ENCODE measurements at places on chromosomes 3 and 15.

- peak; percentile 83 for DNase-seq
These were observed 39.7 kb upstream of the PYGO1 start for GRCh38 chr15:55627730-55628368.

DNA sequence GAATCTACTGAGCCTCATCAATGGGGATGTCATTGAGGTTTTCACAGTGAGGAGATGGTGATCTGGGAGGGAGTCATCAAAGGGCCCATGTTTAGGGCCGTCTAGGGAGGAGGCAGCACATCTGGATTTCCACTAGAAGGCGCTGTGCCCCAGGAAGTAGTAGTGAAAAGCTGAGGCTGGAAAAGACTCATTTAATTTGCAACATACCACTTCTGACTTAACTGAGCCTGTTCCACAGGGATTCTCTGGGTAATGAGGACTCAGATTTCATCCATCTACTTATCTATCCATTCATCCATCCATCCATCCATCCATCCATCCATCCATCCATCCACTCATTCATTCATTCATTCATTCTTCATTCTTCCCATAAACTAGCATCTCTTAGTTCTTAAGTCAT, 17.4 kb upstream of the SHF start:
- peak; percentile 65 for DNase-seq

DNA sequence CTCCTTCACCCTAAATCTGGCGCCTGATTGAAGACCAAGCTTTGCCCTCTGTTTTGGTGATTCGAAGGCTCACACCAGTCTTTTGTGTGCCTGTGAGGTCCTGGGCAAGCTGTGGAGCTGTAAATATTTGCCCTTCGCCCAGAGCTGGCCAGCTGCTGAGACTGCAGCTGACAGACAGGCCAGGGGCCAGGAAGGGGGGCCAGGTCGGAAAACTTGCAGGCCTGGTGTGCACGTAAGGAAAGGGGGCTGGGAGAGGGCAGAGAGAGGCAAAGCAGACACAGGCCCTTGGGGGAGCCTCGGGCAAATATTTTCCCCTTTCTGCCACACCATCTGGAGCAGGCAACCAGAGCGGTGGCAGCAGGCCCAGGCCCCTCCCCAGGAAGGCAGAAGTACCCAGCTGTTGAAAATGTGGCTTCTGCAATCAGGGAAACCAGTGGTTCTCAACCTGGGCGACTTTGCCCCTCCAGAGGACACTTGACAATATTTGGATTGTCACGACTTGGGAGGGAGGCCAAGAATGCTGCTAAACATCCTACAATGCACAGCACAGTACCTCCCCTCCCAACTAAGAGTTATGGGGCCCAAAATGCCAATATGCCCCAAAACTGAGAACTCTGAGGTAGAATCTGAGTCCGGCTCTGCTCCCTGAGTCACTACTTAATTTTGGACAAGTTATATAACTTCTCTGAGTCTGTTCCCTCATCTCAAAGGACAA, 2.5 kb downstream of the PDZRN3 start:
- DNase-seq: no peak

GRCh38 chr15:74382004-74382816, 14.8 kb upstream of the CYP11A1 start:
- DNase-seq: peak; percentile 75

DNA sequence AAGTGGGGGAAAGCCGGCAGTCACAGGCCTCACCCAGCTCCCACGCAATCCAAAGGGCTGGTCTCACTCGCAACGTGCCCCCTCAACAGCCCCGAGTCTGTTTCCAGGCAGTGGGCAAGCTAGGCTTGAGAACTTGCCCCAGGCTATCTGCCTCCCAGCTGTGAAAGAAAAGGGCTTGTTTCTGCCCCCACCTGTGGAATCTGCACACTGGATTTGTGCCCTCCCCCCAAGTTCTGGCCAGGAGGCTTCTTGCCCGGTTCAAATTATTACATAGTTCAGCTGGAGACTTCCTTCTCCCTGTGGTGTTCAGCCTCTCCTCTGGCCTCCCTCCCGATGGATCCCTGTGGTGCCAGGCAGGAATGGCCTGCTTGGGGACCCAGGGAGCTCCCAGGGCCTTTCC, 283.9 kb upstream of the LYSMD4 start:
- DNase-seq: no peak

GRCh38 chr3:95899494-95899893, 914.9 kb upstream of the EPHA6 start:
- peak; percentile 32 for DNase-seq

GRCh38 chr15:63489352-63489751, 15.0 kb upstream of the USP3 start:
- no peak for DNase-seq

DNA sequence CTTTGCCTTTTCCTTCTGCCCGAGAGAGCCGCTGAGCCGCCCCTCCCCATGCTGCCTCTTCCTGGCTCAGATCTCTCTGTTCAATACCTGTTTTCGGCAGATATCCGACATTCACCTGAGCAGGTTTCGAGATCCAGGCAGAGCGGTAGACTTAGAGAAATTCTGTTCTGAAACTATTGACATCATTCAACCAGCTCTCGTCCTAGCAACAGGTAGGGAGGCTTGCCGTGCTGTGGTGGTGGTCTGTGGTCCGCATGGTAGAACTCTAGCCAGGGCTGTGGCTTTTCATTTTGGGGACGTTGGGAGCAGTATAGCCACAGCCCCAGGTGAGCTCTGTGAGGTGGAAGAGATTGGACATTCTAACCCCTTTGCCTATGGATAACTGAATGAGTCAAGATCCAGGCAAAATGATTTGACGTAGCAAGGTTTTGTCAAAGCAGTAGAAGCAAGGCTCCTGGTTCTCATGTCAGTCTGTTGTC, 810 bp downstream of the TMEM62 start:
- no peak for DNase-seq

- DNase-seq: peak; percentile 8
These were observed 17.1 kb downstream of the CTXND1 start for GRCh38 chr15:80234883-80235282.

- no peak for DNase-seq
These were observed 98.2 kb downstream of the FNDC3B start for GRCh38 chr3:172137287-172138192.

- no peak for DNase-seq
These were observed 143.4 kb downstream of the ANXA2 start for GRCh38 chr15:60254416-60254815.

DNA sequence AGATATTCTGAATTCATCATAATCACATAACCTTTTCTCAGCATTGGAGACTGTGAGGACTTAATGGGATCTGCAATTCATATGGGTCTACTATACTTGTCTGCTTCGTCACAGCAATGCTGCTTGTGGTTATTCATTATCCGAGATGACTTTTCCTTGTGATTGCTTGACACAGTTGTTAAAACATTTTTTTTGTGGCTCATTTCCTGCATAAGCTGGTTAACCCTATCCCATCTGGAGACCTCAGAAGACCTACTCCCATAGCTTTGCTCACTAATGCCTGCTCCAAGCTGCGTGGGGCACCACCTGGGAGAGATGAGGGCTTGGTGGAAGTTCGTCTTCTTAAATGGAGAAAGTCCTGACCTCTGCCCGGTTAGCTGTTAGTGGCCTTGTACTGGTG, 360.8 kb downstream of the CHST2 start:
- DNase-seq: peak; percentile 68

GRCh38 chr3:127578168-127578567, 12.4 kb downstream of the TPRA1 start:
- no peak for DNase-seq

DNA sequence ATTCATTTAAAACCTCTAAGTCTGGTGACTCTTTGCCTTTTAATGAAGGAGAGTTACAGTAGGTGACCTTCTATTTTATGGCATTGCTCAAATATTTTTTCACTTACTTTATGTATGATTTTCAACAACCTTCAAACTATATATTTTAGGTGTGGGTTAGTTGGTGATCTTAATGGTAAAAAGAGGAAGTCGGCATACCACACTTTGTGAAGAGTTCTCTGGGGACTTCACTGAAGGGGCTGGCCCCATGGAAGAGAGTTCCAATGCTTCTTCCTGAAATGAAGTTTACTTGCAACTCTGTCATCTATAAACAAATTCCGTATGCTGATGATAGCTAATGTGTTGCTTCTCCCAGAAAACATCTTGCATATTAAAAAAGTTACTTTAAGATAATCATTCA, 647.0 kb upstream of the SGO1 start:
- DNase-seq: no peak
